ENCODE measurements at places on chromosomes 4 and X.

GRCh38 chr4:169948271-169948670, 77.9 kb downstream of the MFAP3L start:
- DNase-seq: no peak

DNA sequence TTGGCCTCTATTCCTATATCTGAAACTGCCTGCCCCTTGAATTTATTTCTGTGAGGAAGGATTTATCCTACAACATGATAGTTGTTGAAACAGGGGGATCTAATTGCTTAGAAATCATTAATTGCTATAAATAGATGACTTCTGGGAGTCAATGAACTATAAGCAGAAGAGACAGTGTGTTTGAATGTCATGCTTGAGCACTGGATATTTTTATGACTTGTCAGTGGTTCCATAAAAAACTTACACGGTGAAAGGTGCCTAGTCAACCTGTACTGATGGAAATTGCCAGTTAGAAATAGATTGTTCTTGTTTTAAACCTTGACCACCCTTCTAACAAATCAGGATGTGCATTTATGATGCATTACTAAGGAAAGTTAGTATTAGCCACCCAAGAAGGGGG, 306.9 kb upstream of the PPARGC1A start:
- DNase-seq: no peak

GRCh38 chr4:66556651-66557278, 886.5 kb upstream of the EPHA5 start:
- no peak for DNase-seq

GRCh38 chrX:15877380-15877779, 22.8 kb upstream of the AP1S2 start:
- peak; percentile 41 for DNase-seq

- DNase-seq: no peak
These were observed 75.4 kb downstream of the DCHS2 start for GRCh38 chr4:154416190-154416547.

DNA sequence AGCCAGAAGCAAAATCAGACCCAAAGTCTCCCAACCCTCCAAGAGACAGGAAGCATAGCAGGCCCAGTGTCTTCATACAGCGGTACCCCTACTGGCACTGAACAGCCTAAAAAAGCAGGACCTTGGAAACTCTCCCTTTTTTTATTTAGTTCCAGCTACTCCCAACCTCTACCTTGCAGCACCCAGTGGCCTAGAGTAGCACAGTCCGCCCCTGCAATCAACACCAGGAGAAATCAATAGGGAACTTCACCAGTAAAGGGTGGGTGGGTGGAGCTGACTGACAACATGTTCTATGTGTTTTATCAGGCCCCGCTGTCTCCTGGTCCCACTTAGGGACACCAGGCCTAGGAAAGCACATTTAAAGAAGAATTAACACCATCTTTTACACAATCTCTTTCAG, 378.5 kb upstream of the CT83 start:
- no peak for DNase-seq

DNA sequence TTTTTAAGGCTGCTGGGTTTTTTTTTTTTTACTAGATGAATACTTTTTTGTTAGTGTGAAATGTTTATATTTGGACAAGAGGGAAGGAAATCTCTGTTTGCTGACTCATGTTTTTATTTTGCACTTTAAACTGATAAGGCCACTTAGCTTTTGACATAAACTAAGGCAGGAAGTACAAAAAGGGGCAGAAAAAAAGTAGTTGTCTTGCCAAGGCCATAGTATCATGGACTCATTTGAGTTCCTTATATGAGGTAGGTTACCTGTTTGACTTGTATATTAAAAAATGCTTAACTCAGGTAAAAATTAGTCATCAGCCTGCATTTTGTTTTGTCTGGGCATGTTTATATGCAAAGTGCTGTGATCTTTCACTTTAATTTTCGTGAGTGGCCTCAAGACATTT, 26.0 kb downstream of the SMAD1 start:
- DNase-seq: no peak

GRCh38 chrX:17167915-17168314, 207.1 kb upstream of the NHS start:
- no peak for DNase-seq

DNA sequence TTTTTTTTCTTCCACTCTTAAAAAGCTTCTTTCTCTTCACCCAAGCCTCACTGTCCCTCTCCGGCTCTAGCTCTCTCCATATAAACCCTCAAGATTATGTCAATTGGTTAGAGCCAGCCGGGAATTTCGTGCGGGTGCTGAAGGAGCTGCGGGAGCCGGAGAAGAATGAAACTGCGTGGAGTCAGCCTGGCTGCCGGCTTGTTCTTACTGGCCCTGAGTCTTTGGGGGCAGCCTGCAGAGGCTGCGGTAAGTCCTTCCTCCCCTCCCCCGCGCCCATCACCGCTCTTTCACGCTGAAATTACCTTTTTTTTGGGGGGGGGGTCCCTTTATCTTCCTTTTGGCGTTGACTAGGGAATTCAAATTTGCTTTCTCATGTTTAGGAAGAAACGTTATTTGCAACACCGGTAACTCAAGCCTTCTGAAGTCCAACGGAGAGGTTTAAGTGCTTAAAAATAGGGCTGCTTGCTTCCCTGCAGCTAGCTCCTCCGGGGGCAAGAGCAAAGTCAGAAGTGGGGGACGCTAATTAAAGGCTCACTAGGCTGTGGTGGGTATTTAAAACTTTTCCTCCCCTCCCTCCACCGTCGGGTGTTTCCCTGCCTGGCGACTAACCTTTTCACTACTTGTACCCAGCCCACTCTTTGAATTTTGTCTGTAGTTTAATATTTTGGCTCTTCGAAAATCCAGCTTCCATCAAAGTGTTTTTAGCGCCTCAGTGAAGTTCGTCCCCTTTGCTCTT, 491 bp downstream of the COL4A5 start:
- DNase-seq: peak; percentile 3

DNA sequence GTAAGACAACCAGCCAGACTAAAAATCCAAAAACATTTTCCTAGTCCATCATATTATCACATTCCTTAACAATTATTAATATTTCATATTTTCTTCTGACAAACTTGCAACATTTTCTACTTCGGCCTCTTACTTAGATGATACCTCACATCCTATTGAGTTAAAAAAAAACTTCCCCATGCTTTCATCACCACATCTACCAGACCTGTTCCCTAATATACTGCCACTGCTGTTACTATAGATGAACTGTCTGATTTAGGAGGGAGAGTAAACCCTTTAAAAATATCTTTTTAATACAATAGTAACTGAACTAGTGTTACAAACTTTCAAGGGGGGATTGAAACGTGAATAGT, 1.5 kb downstream of the FAM200B start:
- DNase-seq: no peak

- DNase-seq: peak; percentile 73
These were observed 2.9 kb downstream of the PDGFRA start for GRCh38 chr4:54231768-54232688.

DNA sequence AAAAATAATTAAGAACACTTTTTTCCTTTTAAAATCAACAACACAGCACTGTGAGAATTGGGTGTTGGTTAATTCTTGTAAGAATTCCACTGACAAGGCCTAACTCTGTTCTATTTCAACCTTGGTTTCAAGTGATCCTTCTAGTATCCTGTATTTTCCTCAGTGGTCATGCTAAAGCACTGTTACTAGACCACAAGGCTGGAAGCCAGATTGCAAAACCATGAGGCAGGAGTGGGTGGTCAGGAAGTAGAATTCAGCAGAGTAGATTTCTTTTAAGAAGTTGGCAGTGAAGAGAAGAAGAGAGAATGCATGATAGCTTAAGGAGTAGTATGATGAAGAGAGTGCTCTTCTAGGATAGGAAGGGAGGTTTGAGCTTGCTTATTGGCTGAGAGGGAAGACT, 71.6 kb upstream of the LEF1 start:
- DNase-seq: no peak

GRCh38 chr4:113025416-113025815, 24.0 kb upstream of the ANK2 start:
- no peak for DNase-seq

- DNase-seq: no peak
These were observed 21.4 kb downstream of the IL3RA start for GRCh38 chrX:1357993-1358392.

GRCh38 chrX:141917801-141918200, 14.1 kb downstream of the MAGEC1 start:
- DNase-seq: no peak

DNA sequence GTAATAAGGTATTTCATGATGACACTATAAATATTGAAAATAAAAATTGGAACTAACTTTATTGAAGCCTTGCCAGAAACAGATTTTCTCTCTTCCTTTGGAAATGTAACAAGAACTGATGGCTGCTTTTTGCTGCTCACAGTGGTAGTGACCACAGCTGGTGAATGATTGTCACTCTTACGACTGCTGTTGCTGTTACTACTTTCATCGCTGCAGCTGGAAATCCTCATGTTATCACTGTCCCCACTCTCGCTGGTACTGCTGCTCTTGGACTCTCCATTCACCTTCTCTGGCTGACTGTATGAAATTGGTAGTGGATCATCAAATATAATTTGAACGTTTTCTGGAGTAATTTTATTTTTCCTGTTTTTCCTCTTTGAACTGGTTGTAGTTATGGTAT, 28.5 kb upstream of the COX18 start:
- DNase-seq: no peak
